Inflammatory macrophage treated with lipopolysaccharide for 4 hours (primary cell): ENCODE measurements at places on chromosomes 5 and 9.

- no peak for DNase-seq
Observed at GRCh38 chr5:6373081-6373846, 5.1 kb downstream of the MED10 start.

DNA sequence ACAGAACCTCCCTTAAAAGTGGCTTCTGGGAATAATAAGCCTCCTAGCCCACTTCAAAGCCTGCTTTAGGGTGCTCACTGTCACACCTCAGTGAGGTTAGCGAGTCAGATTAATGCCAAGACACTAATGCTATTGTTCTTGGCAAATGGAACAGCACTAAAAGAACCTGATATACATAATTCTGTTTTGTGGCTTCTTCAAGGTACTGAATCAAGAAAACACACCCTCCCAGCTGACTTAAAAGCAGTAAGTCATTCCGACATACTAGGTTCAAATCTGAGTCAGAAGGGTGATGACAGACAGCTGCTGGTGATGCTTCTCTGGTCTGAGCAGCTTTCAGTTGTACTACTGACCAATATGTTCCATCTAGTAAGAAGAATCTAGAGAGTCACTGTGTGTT, 121.6 kb downstream of the OXCT1 start:
- DNase-seq: no peak

DNA sequence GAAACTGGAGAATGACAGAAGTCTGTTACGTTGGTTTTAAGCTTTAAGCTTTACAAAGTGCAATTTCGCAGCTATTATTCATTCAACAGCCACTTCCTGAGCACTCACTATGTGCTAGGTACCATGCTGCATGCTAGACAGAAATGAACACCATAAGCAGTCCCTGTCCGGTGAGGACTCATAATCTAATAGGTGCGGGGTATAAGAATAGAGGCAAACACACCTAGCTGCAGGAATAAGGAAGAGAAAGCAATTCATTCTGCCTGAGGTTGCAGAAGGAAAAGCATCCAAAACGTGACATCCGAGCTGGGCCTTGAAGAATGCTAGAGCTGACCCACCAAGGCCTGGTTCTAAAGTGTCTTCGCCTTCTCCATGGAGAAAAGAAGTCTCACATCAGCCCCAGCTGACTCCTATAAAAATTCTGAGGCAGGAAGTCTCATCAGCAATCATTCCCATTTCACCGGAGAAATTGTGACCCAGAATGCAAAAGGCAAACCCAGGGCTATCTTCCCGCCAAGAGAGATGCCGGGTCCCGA, 542 bp downstream of the FKBP15 start:
- DNase-seq: peak; percentile 26

- no peak for DNase-seq
Observed at GRCh38 chr5:158423623-158424200, 564.8 kb upstream of the CLINT1 start.

GRCh38 chr5:96726802-96727201, 64.6 kb downstream of the CAST start:
- DNase-seq: no peak

- DNase-seq: no peak
Observed at GRCh38 chr9:109923471-109923760, 143.4 kb downstream of the PALM2AKAP2 start.

DNA sequence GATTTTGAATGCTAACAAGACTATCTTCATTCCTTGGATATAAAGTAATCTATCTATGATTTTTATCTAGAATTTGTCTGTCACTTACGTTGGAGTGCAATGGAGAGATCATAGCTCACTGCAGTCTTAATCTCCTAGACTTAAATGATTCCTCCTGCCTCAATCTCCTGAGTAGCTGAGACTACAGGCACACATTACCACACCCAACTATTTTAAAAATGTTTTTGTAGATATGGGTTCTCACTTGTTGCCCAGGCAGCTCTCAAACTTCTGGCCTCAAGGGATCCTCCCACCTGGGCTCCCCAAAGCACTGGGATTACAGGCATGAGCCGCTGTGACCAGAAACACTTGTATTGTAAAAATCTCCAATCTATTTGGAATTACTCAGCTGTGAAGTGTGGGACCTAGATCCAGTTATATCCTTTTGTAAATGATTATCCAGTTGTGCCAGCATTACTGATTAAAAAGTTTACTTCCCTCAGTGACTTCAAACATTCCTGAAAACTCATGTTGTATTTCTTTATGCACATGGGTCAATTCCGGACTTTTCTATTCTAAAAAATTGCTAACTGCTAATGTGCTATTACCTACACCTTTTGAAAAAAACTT, 1793.8 kb upstream of the WWC1 start:
- no peak for DNase-seq

GRCh38 chr9:136457326-136457725, 17.7 kb upstream of the INPP5E start:
- DNase-seq: no peak

DNA sequence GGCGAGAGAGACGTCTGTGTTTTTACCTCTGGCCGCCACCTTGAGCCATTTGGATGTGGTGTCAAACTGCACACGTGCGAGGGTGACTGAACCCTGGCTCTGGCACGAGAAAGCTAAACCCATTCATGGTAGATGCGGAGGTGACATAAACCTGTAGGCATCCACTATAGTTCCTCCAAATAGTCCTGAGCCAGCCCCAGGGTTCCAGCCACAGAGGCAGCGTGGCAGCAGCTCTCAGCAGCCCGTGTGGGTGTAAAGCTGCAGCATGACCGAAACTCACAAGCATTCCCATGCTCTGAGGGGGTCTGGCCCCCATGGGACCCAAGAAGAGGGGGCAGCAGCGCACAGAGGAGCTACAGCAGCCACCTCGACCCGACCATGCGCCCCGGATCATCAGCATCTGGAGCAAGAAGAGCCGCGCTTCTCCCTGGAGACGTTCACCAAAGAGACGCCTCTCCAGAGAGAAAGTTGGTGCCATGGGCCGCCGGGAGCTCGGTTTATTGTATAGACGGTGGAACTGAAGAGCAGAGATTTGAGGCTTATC, 303.8 kb upstream of the IRX4 start:
- no peak for DNase-seq

- DNase-seq: no peak
Observed at GRCh38 chr5:133460172-133460758, 152.1 kb downstream of the FSTL4 start.

- DNase-seq: no peak
Observed at GRCh38 chr9:135392511-135392910, 87.1 kb upstream of the PPP1R26 start.

DNA sequence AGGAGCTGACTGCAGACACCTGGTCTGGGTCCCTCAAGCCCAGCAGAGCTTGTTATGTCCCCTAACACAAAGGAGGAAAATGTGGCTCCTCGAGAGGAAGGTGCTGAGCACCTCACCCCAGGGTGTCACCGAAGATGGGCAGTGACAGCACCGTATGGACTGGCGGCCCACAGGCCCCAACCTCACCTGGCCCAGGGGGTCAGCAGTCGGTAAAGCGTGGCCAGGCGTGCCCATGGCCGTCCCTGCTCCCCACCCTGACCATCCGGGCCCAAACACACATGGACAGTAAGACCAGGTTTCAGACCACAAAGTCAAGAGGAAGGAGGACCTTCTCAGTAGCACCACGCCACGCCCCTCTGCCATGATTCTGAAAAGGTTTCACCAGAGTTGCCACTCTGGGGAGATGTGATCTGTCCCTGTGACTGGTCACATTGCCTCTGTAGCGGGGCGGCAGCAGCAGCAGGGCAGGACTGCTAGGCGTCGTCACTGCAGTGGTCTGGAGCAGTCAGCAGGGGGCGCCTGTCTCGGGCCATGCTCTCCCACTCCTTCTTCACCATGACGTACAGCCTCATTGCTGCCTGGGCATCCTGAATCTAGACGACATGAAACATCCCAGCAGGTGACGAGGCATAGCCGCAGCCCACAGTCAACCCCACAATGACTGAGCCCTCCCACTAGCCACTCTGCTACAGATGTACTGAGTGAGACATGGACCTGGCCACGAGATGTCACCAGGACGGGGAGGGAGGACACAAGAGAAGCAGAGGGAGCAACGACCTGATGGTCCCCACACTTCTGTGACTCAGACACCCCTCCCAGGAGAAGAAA, 11.1 kb downstream of the REXO4 start:
- DNase-seq: peak; percentile 80

DNA sequence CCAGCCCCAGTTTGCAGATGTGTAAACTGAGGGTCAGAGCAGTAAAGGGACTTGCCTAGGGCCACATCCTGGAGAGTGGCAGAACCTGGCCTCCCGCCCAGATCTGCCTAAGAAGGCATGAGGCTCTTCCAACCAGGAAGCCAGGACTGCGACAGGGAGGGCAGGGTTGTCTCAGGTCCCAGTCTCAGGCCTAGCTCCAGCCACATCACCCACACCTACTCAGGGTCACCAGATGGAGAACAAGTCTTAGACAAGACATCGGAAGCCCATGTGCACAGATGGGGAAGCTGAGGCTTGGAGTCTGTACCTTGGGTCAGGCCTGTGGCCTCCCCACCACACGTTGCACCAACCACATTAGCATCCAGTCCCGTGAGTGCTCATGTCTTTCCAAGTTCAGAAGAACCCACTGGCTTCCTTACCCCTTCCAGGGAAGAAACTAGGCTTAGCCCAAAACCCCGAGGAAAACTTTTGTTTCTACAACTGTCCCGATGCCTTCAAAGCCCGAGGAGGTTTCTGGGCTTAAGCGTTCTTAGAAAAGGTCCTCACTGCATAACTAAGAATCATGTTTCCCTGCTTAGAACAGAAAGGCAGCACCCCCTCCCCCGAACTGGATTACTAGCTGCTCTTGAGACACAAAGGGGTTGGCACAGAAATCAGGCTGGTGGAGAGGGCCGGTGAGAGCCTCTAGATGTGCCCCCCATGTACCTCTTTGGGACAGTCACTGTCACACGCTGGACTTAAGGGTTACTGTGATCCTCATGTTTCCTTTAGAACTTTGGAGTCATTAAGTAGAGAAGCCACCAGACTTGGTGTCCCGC, 2.2 kb downstream of the FAM78A start:
- peak; percentile 79 for DNase-seq

GRCh38 chr5:139863361-139863760, 67.8 kb downstream of the PSD2 start:
- no peak for DNase-seq

GRCh38 chr9:106326493-106326892, 536.5 kb upstream of the ZNF462 start:
- no peak for DNase-seq

DNA sequence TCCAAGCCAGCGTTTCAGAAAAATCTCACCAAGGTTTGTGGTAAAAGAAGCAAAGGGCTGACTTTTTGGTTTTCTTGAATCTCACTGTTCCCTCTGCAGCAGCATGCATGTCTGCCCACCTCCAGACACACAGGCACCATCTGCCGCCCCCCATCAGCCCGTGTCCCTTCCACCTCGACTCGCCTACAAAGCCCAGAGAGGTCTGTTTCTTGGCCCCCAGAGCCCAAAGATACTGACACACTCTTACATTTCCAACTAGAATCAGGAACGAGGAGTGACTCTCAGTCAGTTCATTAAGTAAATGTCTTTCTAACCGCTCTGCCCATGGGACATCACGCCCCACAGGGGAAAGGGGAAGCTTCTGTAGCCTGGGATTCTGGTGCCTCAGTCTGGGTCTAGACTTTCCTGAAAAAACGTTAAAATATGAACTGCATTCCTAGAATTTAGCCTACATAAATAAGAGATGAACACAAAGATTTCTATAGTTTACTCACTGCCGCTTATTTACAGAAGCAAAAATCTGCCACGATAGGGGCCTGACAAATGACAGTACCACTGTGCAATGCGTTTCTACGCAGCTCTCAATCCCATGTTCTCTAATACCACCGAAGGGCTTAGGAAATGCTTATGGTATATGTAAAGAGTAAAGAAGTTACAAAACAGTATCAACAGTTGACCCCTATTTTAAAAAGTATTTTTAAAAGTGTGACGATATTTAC, 4.1 kb downstream of the IL4 start:
- DNase-seq: no peak

- DNase-seq: no peak
Observed at GRCh38 chr5:67493676-67494075, 297.1 kb upstream of the CD180 start.

DNA sequence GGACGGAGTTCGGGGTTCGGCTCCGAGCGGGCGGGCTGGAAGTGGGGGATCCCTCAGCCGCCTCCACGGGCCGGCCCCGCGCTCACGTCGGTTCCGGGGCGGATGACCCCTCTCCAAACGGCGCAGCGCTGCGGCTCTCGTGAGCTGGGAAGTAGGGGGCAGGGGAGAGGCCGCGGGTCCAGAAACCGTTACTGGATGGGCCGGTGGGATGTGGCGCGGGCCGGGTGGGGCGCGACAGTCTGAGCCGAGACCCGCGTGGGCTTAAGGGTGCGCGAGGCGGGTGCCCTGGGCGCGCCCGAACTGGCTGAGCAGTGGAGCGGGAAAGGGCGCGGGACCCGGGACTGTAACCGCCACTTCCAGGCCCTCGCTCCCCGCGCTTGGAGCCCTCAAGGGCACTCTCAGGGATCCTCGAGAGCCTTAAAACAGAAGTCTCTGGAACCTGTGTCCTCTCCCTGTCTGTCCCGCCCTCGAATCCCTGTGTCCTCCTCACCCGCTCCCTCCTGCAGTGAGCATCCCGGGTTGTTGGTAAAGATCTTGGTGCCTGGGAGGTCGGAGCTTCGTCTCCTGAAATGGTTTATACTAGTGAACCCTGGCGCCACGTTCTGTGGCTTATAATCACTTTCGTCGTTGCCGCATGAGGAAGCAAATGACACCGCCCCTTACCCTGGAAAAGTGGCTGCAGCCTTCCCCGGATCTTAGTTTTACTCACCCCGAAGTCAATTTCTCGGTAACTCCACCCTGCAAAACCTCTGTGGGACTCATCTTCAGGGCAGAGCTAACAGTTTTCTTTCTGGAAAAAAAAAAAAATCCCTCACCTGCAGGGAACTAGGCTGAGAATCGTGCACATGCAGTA, 571 bp upstream of the MARCHF11 start:
- no peak for DNase-seq

- DNase-seq: no peak
Observed at GRCh38 chr9:24776226-24776625, 230.5 kb upstream of the IZUMO3 start.

GRCh38 chr9:90296539-90296938, 346.1 kb downstream of the DIRAS2 start:
- DNase-seq: no peak

GRCh38 chr5:173495225-173495904, 121.1 kb downstream of the BOD1 start:
- no peak for DNase-seq

- DNase-seq: no peak
Observed at GRCh38 chr5:154995679-154996078, 17.9 kb upstream of the KIF4B start.

- DNase-seq: no peak
Observed at GRCh38 chr9:117407436-117408022, 7.3 kb downstream of the ASTN2 start.

GRCh38 chr5:38543074-38543473, 13.4 kb downstream of the LIFR start:
- DNase-seq: no peak

GRCh38 chr5:65943771-65944170, 17.4 kb downstream of the ERBIN start:
- no peak for DNase-seq

- peak; percentile 46 for DNase-seq
Observed at GRCh38 chr9:100714372-100715099, 136.7 kb downstream of the CAVIN4 start.
